ENCODE measurements at places on chromosomes 4 and X. TPM values are rescaled to one million over a fixed set of nuclear protein-coding genes. Genes with fewer than 3 reads are reported as not detected.

The ENPEP gene
- 200 TPM for polyA plus RNA-seq

The GDI1 gene
- polyA plus RNA-seq, result 106 TPM

The PLAC1 gene
- polyA plus RNA-seq, result 5.8 TPM

The CFAP299 gene
- polyA plus RNA-seq, result 0.48 TPM

The CLGN gene
- 6.1 TPM for polyA plus RNA-seq

The MTNR1A gene
- 2.0 TPM for polyA plus RNA-seq

The PPBP gene
- 28.3 TPM for polyA plus RNA-seq

The SYN1 gene
- 6.4 TPM for polyA plus RNA-seq

The NR3C2 gene
- 15.8 TPM for polyA plus RNA-seq

The JAKMIP1 gene
- 0.12 TPM for polyA plus RNA-seq

The POF1B gene
- polyA plus RNA-seq, result 0.33 TPM

The BMP15 gene
- not detected for polyA plus RNA-seq

The RPA4 gene
- not detected for polyA plus RNA-seq

The GCNA gene
- 2.1 TPM for polyA plus RNA-seq

The FSTL5 gene
- 2.7 TPM for polyA plus RNA-seq

The KLHL13 gene
- polyA plus RNA-seq, result 93.8 TPM

The LIN54 gene
- 16.1 TPM for polyA plus RNA-seq

The TCP11X2 gene
- 0.68 TPM for polyA plus RNA-seq

The CXCL6 gene
- not detected for polyA plus RNA-seq

The RTL9 gene
- 0.18 TPM for polyA plus RNA-seq

The PHEX gene
- 0.40 TPM for polyA plus RNA-seq

The TCEAL7 gene
- 36.7 TPM for polyA plus RNA-seq

The PPP1R2C gene
- polyA plus RNA-seq, result not detected

The NSG1 gene
- polyA plus RNA-seq, result 4.0 TPM

The GAB3 gene
- 1.9 TPM for polyA plus RNA-seq

The CXorf51A gene
- polyA plus RNA-seq, result not detected

The AMER1 gene
- polyA plus RNA-seq, result 7.6 TPM

The GPRASP1 gene
- 11.9 TPM for polyA plus RNA-seq

The RAB39B gene
- 2.8 TPM for polyA plus RNA-seq

The FGFR3 gene
- 73.9 TPM for polyA plus RNA-seq

The GAGE13 gene
- 0.40 TPM for polyA plus RNA-seq

The SLC49A3 gene
- polyA plus RNA-seq, result 3.1 TPM

The H2BW2 gene
- polyA plus RNA-seq, result 1.1 TPM

The CXCL3 gene
- 0.18 TPM for polyA plus RNA-seq

The UGT2B7 gene
- polyA plus RNA-seq, result 96.3 TPM

The ELK1 gene
- polyA plus RNA-seq, result 27.8 TPM

The REELD1 gene
- 0.31 TPM for polyA plus RNA-seq

All from right renal cortex interstitium (tissue), 3 donors.